ENCODE measurements at places on chromosomes 12 and 14.

- DNase-seq: no peak
Observed at GRCh38 chr14:36394593-36394992, 74.2 kb upstream of the MBIP start.

DNA sequence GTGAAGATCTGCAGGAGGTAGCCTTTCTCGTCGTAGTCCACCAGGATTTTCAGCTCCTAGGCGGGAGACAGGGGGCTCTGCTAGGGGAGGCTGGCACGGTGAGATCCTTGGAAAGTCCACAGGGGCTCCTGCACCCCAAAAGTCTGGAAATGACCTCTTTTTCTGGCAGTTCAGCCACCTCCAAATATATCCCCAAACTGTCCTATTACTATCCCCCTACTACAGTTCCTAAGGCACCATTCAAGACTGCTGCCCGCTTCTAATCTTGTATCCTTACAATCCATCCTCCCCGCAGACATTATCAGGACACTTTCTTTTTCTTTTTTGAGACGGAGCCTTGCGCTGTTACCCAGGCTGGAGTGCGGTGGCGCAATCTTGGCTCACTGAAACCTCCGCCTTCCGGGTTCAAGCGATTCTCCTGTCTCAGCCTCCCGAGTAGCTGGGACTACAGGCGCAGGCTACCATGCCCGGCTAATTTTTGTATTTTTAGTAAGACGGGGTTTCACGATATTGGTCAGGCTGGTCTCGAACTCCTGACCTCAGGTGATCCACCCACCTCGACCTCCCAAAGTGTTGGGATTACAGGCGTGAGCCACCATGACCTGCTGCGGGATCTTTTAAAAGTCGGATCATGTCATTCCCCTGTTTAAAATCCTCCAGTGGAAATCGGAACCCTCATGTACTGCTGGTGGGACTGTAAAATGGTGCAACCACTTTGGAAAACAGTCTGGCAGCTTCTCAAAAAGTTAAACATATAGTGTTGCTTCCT lies 18.5 kb downstream of the HPD start:
- no peak for DNase-seq

- DNase-seq: no peak
Observed at GRCh38 chr12:93547778-93548177, 24.7 kb upstream of the SOCS2 start.

GRCh38 chr12:42750356-42750755 lies 160.8 kb upstream of the PRICKLE1 start:
- DNase-seq: no peak

- DNase-seq: no peak
Observed at GRCh38 chr14:60093080-60093479, 1.4 kb downstream of the PCNX4 start.

DNA sequence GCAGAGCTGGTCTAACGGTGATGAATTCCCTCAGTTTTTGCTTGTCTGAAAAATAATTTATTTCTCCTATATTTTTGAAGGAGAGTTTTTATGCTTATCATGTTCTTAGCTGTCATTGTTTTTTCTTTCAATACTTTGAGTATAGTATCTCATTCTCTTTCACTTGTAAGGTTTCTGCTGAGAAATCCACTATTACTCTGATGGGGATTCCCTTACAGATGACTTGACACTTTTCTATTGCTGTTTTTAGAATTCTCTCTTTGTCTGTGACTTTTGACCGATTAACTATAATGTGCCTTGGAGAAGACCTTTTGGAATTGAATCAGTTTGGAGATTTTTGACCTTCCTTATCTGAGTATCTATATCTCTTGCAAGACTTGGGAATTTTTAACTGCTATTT lies 139.6 kb downstream of the PRKD1 start:
- no peak for DNase-seq

DNA sequence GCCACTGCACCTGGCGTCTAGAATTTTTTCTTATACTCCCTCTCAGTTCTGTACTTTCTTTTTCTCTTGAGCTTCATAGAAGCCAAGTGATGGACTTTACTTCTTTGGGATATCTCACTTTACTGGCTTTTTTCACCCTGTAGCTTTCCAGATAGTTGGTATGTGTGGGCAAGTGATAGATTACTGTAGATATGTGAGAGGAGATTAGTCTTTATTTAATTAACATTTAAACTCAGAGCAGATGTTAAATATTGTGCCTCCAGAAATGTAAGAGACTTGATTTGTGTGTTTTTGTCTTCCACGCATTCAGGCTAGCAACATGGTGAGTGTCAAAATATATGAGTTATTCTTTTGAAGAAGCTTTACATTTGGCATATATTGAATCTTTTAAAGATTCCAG lies 39.5 kb upstream of the SLC17A8 start:
- DNase-seq: no peak
